ENCODE measurements at places on chromosomes 7 and 10. TPM values are rescaled to one million over a fixed set of nuclear protein-coding genes. Genes with fewer than 3 reads are reported as not detected.

The FAM180A gene
- total RNA-seq: not detected

The CFAP46 gene
- 3.0 TPM for total RNA-seq

The CALML3 gene
- not detected for total RNA-seq

The INSYN2A gene
- not detected for total RNA-seq

The CALCR gene
- total RNA-seq: not detected

The COL1A2 gene
- 19.1 TPM for total RNA-seq

The SYT15 gene
- 0.21 TPM for total RNA-seq

The PAX2 gene
- not detected for total RNA-seq

The BEND7 gene
- total RNA-seq: 13.9 TPM

The CADPS2 gene
- 115 TPM for total RNA-seq

Data from pulmonary artery endothelial cell (primary cell).